ENCODE measurements at places on chromosomes 2 and 18.
A peak's percentile ranks its signal among the peaks of the same experiment; 100 is the strongest.

- no peak for DNase-seq
Measured at GRCh38 chr2:96072746-96073145, 38.0 kb upstream of the GPAT2 start.

- DNase-seq: no peak
Measured at GRCh38 chr2:231708773-231709635, 679 bp downstream of the PTMA start.

DNA sequence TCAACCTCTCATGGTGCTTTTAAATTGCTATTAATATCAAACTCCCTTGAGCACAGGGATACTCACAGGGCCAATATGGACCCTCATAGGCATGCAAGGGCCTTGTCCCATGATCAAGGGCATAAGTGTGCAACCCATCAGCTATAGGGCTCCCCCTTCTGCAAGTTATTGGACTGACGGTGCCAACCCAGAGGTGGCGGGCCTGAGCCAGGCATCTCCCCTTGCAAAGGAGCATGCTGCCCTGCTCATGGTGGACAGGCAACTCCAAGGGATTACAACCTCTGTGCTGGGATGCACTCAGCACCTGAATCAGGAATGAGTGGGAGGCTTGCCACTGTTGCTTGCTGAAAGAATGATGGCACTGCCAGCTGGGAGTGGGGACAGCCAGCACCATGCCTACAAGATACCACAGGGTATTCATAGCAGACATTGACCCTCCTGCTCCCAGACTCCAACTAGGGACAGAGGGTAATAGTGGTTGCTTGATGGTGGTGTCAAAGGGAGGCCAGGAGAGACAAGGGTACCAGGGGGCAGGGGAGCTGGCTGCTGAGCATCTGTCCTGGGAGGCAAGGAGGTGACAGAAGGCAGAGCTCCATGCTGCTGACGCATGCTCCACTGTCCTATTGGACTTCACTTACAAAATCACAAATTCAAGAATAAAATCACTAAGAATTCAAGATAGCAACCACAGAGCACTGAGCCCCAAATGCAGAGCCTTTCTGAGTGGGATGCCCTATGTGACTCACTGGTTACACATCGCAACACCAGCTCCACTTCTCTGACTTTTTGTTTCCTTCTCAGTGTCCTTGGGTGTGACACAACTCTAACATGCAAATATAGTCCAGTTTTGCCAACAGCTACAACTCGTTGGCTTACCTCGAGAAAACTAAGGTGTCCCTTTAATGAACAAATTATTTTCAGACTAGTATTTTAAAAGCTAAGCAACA lies 157.1 kb upstream of the CCDC150 start:
- DNase-seq: no peak

- peak; percentile 74 for DNase-seq
Measured at GRCh38 chr18:75209951-75210258, 692 bp upstream of the TSHZ1 start.

- no peak for DNase-seq
Measured at GRCh38 chr2:150282357-150282756, 205.1 kb downstream of the RND3 start.

- DNase-seq: no peak
Measured at GRCh38 chr2:145930318-145930717, 1410.4 kb upstream of the ZEB2 start.

GRCh38 chr2:112794131-112794733 lies 9.9 kb upstream of the IL1A start:
- peak; percentile 48 for DNase-seq

- DNase-seq: no peak
Measured at GRCh38 chr2:156189584-156189983, 142.9 kb downstream of the NR4A2 start.

DNA sequence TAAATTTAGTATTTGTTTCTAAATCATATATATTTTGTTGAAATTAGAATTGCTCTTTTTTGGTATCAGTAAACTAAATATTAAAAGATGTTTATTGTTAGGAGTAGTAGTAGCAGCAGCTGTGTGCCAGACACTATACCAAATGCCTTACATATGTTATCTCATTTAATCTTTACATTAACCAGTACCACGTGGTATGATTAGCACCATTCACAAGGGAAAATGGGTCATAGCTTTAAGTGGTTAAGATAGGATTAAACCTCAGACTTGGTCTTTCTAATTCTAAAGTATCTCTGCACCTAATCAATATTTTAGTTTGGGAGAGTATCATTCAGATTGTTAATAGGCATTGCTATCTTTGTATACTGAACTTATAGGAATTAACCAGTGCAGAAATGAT lies 29.0 kb downstream of the PSMD14 start:
- DNase-seq: no peak

DNA sequence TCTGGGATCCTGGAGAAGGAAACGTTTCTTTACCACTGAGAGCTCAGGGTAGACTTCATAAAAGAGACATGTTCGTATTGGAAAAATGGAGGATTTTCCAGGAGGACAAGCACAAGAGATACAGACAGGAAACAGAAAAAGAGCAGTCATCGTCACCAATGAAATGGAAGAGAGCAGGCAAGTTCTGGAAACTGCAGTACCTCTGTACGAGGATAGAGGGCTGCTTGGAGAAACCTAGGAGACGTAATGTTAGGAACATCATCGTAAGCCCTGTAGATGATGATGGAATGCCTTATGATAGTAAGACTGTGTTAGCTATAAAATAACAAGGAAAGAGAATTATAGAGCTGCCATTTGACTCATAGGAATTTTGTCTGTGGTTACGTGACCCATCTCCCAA lies 121.1 kb upstream of the KLHL14 start:
- peak; percentile 25 for DNase-seq

- no peak for DNase-seq
Measured at GRCh38 chr2:216915557-216916150, 55.8 kb upstream of the TNP1 start.

DNA sequence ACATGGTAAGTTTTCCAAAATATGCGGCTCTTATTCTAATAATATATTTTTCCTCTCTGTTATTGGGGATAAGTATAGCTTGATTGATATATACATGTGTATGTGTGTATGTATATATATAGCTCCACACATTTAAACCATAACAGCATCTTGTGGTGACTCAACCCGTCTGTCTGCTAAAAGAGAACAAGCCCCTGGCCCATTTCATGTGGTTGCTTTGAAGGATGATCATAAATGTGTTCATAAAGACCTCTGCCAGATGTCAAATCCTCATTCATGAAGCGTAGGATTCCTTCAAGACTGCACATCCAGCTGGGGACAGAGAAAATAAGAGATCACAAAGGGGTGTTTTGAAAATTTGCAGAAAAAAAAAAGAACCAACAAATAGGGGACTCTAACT lies 79.3 kb downstream of the RHOB start:
- DNase-seq: no peak

DNA sequence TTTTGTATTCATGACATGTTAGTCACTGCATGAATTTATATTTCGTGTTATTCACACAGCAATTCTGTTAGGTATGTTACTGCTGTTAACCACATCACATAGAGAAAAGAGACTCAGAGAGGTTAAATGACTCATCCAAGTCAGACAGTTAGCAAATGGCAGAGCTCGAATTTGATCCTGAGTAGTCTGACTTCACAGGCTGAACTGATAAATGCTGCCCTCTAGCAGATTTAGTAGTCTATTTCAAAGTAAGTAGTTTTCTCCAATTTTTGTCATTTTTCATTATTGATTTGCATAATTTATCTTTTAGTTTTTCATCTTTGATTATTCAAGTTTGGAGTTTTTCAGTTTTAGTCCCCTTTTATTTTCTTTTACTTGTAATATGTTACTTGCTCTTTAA lies 58.3 kb downstream of the WDR7 start:
- peak; percentile 80 for DNase-seq

GRCh38 chr2:67486041-67486796 lies 89.1 kb downstream of the ETAA1 start:
- DNase-seq: no peak

DNA sequence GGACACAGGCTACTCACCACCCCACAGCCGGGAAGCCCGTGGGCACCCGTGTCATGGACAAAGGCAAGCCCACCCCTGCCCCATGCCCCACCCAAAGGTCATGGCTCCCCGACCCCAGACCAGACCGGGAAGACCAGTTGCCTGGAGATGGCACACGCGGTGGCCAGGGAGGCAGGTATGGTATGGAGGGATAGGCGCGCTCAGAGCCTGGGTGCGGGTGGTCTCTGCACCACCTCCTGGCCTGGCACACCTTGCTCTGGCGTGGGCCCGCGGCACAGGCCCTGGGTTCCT lies 51.2 kb downstream of the BIN1 start:
- no peak for DNase-seq

GRCh38 chr2:27086724-27087593 lies at the start of gene KHK:
Gene KHK (plus strand): TSS chr2:27086772. CDS start chr2:27087260, 488 bp downstream.
- no peak for DNase-seq

DNA sequence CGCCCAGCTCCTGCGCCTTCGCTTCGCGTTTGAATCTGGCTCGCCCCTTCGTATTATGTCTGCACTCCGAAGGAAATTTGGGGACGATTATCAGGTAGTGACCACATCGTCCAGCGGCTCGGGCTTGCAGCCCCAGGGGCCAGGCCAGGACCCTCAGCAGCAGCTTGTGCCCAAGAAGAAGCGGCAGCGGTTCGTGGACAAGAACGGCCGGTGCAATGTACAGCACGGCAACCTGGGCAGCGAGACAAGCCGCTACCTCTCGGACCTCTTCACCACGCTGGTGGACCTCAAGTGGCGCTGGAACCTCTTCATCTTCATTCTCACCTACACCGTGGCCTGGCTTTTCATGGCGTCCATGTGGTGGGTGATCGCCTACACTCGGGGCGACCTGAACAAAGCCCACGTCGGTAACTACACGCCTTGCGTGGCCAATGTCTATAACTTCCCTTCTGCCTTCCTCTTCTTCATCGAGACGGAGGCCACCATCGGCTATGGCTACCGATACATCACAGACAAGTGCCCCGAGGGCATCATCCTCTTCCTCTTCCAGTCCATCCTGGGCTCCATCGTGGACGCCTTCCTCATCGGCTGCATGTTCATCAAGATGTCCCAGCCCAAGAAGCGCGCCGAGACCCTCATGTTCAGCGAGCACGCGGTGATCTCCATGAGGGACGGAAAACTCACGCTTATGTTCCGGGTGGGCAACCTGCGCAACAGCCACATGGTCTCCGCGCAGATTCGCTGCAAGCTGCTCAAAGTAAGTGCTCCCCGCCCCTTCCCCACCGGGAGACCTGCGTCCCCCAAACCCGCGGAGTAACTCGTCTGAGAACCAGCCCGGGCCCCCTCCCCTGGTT lies 453 bp downstream of the KCNJ3 start:
- DNase-seq: no peak

DNA sequence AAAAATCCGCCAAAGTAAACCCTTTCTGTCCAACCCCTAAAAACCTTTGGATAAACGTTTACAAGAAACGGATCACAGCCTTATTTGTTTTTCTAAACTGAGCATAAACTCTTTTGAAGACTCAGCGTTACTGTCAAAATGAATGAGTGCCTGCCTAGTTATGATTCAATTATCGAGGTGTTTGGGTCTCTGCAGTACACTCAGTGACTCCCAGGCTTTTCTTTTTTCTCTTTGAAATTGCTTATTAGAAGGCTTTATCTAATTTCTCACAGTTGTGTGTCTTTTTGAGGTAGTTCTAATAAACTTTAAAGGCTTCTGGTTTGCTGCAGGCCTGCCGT lies 663 bp downstream of the RHBDD1 start:
- no peak for DNase-seq

GRCh38 chr18:48399303-48400075 lies 9.7 kb downstream of the ZBTB7C start:
- no peak for DNase-seq

- DNase-seq: no peak
Measured at GRCh38 chr2:24253303-24253919, 78.6 kb downstream of the FAM228A start.

- DNase-seq: peak; percentile 25
Measured at GRCh38 chr2:181738074-181738473, 57.8 kb upstream of the NEUROD1 start.

DNA sequence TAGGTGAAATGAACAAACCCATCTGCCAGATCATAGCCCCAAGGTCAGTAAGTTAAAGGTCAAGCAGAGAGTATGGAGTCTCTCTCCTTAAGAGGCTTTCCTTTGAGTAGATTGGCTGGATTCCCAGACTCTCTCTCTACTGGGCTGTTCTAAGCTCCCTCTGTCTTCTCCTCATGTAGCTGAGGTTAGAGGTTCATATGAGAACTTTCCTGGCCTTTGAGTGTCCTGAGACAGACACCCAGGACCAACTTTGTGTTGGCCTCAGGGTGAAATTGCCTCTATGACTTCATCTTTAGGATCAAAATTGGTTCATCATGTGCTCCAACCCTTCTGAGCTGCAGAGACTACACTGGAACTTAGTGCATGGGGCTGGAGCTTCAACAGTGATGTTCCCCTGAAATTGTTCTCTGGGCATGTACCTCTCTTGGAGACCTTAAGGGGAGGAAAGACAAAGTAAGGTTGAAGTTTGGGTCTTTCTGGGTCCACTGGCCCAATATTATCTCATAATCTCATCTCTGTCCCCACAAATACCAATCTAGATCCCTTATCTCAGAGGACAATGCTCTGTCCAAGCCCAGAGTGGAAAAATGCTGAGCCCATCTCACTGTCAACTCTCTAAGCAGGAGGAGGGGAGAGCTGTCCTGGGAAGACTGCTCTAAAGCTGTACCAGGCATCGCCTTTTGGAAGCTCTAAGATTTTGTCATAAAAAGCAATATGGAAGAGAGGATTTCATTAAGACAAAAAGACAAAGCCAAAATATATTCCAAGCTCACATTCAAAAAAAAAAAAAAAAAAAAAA lies 177.3 kb upstream of the ARL4C start:
- no peak for DNase-seq

DNA sequence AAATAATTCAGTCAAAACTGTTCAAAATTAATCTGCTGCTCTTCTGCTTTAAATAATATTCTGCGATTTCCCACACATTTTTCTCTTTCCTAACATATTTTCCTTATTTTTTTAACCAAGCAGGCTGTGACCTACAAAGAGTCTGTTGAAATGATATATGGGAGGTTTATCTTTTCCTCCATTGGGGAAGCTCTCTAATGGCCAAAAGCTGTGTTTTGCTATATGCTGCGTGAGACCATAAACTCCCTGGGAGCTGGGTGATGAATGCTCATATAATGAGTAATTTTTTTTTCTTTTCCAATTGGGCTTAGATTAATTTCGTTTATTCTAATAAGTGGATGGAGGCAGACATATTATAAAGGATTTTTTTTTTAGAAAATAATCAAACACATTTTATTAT lies 72.2 kb upstream of the MAP2 start:
- DNase-seq: no peak

DNA sequence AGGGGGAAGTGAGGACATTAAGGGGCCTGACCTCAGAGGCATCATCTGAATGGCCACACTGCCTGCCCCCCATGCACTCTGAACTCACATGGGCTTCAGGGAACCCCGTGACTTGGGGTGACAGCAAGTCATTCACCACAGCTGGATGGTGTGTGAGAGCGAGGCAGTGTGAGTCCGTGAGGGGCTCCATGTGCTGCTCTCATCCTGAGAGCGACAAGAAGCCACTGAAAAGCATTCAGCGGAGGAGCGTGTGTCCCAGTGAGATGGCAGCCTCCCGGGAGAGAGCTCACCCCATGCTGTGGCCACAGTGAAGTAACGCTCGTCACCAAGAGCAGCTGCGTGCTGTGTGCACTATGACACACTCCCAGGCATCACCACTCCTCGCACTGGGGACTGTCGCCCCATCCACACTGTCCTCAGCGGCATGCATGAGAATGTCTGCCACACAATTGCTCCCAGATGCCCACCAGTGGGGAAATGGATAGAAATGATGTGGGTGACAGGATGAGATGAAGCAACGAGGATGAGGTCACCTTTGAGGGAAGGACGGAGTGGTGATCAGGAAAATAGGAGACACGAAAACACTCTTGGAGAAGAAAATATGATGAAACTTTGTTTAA lies 213.0 kb upstream of the RAB6C start:
- DNase-seq: no peak

GRCh38 chr2:72011370-72011689 lies 136.3 kb downstream of the CYP26B1 start:
- DNase-seq: no peak

Measured in Kasumi-1 (cell line).